Activated naive CD4-positive, alpha-beta T cell treated with Interleukin-2 at 50 U/mL for 16 hours (primary cell): ENCODE measurements at places on chromosomes 16 and 17.

DNA sequence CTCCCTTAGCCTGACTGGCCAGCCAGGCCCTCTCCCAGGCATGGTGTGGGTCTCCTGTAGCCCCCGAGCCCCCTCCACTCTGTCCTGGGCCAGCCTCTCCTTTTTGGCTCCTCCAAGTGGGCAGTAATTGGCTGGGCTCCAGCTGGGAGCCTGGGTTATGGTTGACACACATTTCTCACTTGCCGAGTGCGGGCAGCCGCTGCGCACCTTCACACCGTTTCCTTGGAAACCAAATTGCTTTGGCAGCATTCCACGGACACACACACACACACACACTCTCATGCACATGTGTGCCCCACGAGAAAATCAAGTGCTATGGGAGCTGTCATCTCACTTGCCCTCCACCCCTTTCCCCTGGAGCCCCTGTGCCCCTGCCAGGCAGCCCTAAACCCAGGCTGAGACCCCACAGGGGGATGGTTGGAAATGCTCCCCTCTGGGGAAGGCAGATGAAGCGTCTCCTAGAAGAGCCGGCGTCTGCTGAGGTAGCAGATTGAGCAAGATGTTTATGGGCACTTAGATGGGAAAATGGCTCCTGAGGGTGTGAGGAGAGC, 402.7 kb upstream of the TNRC6C start:
- no peak for DNase-seq

DNA sequence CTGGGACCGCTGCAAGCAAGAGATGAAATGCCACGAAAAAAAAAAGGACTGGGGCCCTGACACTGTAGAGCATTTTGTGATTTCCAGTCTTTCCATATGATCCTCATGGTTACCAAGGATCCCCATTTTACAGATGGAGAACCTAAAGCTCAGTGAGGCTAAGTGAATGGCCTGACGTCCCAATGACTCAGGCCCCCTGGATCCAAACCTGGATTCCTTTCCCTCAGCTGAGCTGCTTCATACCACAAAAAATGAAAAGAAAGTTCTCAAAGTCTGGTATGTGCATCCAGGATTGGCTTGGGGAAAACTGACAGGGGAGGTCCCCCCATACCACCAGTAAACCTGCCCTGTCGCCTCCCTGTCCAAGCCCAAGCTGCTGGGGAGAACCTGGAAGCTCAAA, 80.5 kb downstream of the TEX14 start:
- DNase-seq: no peak

GRCh38 chr17:64084086-64084939, 45.6 kb downstream of the ERN1 start:
- no peak for DNase-seq

GRCh38 chr17:81160747-81161453, 4.4 kb upstream of the PVALEF start:
- no peak for DNase-seq

- DNase-seq: no peak
Observed at GRCh38 chr16:15620611-15621195, 22.3 kb downstream of the MARF1 start.

DNA sequence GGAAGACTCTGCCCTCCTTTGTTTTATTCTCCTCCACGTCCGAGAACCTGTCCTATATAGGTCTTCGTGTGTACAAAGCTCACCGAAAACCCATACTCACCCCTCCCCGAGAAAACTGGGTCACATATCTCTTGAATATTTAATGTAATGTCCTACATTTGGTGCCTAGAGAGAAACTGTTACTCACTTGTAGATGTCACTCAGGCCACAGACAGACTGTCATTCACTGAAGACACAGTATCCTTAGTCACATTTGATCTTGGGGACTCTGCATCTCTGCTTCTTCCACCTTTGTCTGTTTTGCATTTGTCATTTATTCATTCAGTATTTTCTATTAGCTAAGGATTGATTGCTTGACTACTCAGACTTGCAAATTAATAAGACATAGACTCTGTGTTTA, 131.8 kb upstream of the TBX2 start:
- no peak for DNase-seq

DNA sequence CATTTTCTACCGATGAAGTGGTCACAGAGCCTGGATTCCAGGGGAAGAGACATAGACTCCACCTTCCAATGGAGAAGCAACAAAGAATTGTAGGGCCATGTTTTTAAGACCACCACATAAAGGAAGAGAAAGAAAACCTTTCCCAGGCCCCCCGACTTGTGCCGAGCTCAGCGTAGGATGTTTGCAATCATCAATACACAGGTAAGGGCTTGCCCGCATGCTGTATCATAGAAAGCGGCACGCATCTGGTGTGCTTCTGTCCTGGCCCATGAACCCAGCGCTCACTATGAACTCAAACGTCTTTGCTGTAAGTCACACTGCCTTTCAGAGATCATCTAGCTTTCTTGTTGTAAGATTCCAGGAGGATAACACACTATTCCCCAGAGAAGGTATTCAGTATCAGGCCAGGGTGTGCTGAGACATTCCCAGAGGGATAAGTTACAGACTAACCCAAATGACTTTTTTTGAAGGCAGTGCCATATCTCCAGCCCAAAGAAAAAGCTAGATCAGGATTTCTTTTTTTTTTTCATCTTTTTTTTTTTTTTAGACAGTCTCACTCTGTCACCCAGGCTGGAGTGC, 79.5 kb upstream of the RPL38 start:
- DNase-seq: no peak

DNA sequence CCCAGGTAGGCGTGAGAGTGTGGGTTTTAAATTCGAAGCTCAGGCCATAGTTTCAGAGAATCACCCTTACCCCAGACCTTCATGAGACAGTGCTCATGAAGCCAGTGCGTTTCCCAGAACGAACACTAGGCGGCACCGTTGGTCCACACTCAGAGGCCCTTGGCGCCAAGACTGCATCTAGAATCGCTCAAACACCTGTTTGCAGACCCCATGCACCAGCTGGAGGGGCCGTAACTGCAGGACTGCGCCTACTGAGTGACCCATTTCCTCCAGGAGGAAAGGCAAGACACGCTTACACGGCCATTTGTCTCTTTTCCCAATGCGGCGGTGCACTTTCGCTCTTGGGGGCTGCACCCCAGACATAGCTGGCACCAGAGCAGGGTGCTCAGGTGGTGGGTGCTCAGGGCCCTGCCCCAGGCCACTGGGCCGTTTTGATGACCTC, 34.0 kb downstream of the ADGRG5 start:
- peak; percentile 86 for DNase-seq

DNA sequence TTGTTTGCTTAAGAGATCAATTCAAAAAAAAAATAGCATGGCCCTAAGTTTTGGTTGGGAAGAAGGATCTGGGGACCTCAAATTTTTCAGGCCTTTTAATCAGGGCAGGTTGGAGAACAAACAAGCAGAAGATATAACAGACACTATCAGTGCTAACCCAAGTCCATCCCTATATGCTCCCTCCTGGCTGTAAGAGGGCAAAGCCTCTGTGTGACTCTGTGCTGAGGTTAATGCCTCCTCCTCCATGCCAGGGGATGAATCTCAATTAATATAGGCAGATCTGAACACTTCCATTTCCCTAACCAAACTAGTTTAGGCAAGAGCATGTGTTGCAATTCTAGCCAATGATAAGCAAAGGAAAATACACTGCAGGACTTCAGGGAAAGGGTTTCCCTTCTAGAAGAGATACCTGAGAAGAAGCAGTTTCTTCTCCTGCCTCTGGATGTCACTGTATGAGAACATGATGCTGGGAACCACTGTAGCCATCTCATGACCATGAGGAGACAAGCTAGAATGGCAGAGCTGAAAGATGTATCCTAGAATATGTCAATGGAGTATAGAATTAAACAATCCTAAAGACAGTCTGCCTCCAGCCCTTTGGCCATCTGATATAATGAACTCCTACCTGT, 76.0 kb downstream of the CHD9NB start:
- no peak for DNase-seq

- DNase-seq: peak; percentile 43
Observed at GRCh38 chr16:10981697-10982216, 37.4 kb downstream of the CLEC16A start.

DNA sequence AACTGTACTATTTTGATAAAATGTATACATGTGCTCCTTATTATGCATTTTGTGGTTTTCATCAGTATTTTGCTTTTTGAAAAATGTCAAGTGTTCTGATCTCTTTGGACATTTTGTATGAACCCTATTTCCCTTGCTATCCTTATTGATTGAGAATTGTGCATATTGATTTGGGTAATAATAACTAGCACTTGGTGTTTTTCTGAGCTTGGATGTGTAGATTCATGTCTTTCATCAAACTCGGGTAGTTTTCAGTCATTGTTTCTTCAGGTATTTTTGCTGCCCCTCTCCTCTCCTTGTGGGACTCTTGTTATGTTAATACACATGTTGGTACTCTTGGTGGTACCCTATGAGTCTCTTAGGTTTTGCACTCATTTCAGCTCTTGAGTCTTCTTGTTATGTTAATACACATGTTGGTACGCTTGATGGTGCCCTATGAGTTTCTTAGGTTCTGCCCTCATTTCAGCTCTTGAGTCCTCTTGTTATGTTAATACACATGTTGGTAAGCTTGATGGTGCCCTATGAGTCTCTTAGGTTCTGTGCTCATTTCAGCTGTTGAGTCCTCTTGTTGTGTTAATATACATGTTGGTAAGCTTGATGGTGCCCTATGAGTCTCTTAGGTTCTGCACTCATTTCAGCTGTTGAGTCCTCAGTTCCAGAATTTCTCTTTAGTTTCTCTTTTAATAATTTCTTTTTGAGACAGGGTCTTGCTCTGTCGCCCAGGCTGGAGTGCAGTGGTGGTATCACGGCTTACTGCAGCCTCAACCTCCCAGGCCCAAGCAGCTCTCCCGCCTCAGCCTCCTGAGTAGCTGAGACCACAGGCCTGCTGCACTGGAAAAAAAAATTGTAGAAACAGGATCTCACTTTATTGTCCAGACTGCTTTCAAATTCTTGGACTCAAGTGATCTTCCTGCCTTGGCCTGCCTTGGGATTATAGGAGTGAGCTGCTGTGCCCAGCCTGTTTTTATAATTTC, 19.3 kb downstream of the ZNF750 start:
- DNase-seq: no peak

DNA sequence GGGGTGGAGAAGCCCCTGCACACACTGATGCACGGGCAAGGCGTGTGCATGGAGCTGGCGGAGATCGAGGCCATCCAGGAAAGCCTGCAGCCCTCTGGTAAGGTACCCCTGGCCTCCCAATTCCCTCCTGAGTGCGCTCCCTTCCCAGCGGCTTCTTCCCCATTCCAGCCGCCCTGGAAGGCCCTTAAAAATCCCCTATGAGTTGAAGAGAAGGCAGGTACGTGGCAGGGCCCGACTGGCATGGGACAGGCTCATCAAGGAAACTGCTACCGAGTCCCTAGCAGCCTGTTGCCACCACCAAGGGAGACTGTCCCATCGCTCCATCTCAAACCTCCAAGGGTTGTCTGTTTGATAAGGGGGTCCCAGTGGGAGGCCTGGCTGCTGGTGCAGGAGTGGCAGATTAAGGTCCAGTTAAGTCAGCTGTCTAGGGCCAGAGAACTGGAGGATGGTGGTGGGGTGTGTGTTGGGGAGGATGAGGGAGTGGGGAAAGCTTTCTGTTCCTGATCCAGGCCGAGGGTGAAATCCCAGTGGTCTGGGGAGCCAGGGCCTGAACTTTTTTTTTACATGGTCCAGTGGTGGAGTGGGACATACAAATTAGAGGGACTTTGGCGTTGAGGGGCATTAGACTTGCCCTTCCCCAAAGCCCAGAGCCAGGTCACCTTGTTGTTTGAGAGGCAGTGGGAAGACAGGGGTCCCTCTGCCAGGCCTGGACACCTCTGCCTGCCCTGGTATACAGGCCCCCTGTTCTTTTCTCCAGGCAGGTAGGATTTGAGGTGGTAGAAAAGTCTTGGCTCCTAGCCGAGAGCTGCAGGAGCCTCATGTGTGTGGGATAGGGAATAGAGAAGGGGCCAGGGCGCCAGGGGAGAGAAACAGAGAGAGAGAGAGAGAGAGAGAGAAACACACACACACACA, 994 bp downstream of the IGFBP4 start:
- DNase-seq: peak; percentile 16

DNA sequence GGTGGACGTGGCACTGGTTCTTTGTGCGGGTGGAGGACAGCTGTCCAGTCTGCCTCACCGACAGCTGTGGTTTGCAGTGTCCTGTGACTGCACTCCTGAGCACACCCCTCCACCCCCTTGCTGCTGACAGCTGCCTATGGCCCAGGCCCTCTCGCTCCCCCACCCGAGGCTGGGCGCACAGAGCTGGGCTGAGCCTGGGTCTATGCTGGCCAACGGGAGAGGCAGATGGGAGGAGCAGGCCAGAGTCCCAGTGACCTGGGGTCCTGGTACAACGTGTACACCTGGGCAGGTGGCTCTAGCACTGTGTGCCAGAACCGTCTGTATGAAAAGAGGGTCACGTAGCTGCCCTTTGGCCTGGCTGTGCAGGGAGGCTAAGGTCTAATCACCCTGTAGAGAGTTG, 30.5 kb downstream of the BAIAP2 start:
- DNase-seq: no peak

DNA sequence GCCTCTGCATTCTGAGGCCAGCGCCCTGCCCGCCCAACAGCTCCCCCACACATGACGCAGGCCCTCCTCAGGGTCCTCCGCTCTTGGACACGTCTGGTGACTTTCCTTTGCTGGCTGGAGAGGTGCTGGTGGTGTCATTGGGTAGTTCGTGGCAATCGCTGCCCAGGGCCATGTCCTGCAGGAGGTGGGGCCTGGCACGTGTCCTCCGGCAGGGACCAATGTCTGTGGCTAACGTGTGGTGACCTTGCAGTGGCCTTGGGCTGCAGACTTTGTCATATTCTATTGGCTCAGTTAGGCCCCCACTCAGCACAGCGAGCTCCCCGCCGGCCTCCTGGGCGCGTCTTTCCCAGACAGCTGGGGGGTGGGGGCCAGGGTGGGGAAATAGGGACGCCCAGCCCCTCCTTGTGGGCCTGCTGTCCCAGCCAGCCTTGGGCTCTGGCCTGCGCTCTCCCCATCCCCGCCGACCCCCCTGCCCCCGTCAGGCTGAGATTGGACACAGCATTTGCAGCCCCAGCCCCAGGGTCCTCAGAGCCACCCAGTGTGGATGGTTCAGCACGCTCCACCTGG, 52.1 kb upstream of the PVALEF start:
- DNase-seq: no peak

GRCh38 chr17:10843811-10844210, 5.9 kb upstream of the PIRT start:
- peak; percentile 3 for DNase-seq

DNA sequence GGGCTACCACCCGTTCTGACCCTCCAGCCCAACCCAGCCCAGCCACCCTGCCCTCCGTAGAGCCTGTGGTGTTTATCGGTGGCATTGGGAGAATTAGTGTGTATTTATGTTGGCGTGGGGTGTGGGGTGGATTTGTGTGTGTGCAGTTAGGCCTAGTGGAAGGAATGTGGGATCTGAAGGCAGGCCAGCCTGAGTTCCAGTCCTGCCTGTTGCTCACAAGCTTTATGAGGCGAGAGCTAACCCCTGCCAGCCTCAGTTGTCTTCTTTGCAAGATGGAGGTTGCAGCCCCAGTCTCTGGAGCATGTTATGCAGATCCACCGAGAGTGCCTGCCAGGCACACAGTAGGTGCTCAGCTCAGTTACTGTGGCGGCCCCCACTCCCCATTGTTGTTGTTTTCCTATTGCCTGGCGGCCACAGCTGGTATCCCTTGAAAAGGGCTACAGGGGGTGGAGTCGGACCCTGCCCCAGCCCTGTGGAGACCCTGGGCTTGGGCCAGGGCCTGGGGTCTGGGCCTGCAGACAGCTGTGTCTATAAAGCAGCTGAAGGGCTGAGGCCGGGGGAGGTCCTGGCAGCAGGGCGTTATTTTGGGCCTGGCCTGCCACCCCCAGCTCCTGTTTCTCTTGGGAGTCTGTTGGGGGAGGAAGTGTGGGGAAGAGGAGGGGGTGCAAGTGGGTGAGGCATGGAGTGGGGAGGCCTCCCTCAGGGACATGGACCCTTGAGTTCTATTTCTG, 5.1 kb downstream of the ERBB2 start:
- DNase-seq: no peak

GRCh38 chr16:53094013-53094630, 39.3 kb downstream of the CHD9 start:
- DNase-seq: peak; percentile 9
